ENCODE measurements at places on chromosomes 6 and 20.

DNA sequence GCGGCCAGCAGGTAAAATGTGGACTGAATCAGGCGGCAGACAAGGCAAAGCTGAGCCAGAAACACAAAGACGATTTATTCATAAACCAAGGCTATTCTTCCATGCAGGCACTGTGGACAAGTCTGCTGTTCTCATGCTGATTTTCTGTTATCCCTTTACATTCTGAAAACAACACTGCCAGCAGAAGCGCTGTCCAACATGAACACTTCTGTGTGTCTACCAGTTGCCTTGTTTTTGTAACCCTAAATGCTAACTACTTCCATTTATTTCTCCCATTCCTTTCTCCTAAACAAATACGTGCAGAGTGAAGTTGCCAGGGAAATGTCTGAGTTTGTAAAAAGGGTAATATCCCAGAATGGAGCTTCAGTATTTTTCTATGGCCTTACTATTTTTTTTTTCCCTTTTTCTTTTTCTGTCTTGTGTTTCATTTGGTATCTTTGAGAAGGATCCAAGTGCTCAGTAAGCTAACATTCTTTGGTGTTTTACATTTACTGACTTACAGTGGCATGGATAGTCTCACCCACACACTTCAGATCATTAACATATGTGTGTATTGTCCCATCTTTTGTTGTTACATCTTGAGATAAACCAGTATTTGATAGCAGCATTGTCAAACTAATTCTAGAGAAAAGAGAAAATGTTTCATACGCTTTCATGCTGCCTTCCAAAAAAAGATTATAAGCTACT lies 1308.9 kb upstream of the MAP3K7 start:
- DNase-seq: no peak

DNA sequence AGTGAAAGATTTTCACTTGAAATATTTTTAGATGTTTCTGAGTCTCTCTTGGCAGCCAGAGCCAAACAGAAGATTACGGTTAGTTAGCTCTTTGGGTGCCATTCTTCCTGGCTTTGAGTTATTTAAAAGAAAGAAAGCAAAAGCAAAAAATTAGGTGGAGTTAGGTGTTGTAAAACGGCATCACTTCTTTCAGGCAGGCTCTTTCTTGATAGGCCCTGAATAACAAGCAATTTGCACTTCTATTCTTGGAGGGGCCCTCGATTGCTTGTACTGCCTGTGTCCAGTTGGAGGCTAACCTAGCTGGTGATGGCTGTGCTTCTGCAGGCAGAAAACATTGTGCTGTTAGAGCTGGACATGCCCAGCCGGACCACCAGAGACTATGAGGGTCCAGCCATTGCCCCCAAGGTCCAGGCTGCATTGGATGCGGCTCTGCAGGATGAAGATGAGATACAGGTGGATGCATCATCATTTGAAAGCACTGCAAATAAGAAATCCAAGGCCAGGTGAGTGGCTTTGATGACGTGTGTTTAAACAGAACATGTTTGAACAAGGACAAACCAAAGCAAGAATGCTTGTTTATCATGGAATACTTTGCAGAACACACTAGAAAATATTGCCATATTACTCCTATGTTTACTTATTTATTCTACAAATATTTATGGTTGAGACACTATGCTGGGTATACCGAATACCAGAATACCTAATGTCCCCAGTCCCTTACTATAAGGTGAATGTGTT lies 28.1 kb upstream of the ASXL1 start:
- DNase-seq: no peak

DNA sequence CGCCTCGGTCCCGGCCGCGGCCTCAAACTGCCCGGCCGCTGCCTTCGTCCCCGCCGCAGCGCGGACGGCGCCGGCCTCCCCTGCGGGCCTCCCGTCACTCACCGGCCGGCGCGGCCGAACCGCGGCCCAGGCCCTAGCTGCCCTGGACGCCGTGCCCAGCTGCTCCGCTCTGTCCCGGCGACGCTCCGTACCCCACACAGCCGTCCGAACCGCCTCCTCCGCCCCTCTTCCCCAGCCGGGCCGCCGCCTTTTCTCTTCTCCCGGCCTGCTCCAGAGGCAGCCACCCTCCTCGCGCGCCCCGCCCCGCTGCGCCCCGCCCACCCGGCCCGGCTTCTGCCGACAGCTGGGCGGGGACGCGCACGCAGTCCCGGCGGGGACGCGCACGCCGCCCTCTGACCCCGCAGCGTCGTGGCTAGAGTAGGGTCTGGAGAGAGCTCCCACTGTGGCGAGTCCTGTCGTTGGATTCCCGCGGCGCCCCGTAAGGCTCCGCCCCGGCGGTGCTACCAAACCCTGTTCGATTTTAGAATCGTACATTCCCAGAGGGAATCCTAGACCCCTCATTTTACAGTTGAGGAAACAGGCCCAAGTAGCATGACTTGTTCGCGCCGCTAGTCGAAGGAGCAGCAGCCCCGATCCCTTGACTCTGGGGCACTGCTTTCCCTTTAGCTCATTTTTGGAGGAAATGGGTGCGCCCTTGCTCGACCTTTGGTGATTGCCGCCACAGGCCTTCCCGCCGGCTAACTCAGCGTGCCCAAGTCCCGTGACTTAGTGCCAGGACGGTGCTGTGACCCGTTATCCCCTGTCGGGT lies at the start of gene FBXO30:
FBXO30 (minus strand) TSS at position 295 of the 808 bp plus-strand sequence. CDS start 8,390 bp downstream, outside the sequence.
- DNase-seq: peak; percentile 56

GRCh38 chr6:89313006-89313405 lies 2.1 kb downstream of the GABRR2 start:
- DNase-seq: peak; percentile 69

DNA sequence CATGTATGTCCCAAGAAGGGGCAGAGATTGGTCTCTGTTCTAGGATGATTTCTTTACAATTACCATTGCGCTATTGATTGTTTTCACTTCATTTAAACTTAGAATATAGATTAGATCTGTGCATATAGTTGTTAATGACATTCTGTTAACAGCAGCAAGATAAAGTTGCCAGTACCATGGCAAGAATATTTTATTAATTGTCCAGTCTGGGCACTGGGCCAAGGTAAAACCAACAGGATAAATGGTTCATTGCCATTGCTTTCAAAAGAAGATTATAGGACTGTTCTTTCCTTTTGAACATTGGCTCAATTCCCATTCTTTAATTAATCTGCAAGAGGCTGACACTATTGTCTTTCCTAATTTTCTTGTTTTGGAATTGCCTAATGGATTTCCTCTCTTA lies 592.4 kb downstream of the RFPL4B start:
- DNase-seq: no peak

DNA sequence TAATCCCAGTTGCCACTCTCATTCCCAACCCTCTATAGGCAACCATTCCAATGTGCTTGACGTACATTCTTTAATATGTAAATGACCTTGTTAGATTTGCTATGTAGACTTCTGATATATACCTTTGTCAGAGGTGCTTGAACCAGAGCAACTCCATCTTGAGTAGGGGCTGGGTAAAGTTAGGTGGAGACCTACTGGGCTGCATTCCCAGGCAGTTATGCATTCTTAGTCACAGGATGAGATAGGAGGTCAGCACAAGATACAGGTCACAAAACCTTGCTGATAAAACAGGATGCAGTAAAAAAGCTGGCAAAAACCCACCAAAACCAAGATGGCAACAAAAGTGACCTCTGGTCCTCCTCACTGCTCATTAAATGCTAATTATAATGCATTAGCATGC lies 8.3 kb upstream of the HM13 start:
- no peak for DNase-seq

DNA sequence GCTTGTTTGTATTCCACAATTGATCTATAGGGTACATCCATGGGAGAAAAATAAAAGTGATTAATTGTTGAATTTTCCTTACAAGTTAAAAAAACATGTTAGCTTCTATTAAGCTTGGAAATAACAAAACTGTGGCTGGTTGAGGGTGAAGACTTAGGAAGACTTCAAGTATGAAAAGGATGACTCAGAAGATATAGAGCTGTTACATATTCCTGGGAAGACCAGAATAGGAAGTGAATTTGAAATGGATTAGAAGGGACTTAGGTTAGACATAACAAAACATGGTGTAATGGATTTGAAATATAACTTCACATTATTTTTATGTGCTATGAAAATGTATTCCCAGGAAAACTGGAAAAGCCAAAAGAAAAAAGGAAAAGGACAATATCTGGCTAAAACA lies 732.2 kb downstream of the HDGFL1 start:
- no peak for DNase-seq

DNA sequence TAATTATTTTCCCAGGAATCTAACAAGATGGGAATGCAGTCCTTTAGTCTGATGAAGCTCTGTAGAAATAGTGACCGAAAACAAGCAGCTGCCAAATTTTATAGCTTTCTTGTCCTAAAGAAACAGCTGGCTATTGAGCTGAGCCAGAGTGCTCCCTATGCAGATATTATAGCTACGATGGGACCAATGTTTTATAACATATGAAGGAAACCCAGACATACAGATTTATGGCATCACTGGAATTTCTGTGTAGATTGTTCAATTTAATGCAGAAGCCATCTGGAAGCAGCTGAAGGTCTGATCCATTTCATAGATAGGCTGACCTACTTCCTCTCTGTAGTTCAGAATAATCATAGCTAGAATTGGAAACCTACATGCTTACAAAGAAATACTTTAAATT lies 11.8 kb upstream of the SNPH start:
- DNase-seq: no peak

GRCh38 chr6:24933868-24934401 lies 1.8 kb downstream of the RIPOR2 start:
- DNase-seq: no peak

DNA sequence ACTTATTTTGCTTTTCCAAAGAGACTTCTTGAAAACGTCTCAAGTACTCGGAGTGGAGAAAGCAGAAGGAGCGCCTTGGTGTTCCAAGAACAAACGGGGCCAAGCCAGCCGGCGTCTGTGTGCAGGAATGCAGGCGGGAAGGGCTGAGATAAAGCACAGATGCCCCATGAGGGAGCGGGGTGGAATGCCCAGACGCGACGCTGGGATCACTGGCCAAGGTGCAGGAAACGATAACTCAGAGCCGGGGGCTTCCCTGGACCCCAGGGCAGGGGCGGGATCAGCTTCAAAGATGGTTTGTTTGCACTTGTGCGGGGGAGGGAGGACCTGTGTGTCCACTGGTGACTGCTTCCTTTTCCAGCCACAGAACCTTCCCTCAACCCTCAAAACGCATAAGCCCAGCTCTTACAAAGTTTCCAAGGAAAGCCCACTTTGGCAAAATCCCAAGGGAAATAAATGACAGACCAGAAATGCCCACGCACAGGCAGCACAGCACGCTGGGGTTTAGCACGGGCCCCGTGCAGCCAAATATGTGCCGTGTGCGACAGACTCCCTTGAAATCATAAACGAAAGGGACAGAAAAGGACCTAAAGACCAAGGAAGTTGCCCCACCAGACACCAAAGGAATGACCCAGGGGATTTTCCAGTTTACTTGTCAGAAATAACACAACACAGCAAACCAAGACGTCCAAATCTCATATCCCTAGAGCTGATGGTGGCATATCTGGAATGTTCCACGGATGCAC lies 113.9 kb downstream of the NFATC2 start:
- no peak for DNase-seq

- no peak for DNase-seq
These were observed 460.5 kb upstream of the ARID1B start for GRCh38 chr6:156316583-156317125.

GRCh38 chr20:4905613-4906012 lies 95.7 kb downstream of the SLC23A2 start:
- no peak for DNase-seq

- DNase-seq: no peak
These were observed 65.2 kb downstream of the CDKAL1 start for GRCh38 chr6:20599302-20600051.

DNA sequence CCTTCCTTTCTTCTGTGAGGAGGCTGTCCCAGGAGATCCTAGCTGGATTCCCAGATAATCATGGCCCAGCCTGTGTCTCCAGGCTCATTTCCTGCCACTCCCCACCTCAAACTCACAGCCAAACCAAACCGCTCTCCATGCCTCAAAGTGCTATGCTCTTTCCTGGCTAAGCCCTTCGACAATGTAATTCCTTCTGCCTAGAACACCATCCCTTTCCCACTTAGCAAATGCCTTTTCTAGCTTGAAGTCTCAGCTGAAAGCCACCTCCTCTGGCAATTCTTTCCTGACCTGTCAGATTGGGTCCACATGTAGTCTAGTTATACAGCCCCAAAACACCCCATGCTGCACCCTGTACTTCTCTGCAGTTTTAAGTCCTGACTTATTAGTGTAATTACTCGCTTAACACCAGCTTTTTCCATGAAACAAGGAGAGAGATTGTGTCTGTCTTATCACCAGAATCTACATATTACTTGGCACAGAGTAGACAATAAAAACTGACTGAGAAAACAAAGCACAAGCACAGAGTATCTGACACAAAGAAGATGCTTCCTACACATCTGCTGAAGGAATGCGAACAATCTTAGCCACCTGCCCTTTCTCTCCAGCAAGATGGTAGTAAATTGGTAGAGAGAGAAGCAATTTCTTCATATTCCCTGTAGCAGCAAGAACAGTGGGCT lies 5.4 kb downstream of the TRIM26 start:
- DNase-seq: no peak

- no peak for DNase-seq
These were observed 118.1 kb downstream of the PREX1 start for GRCh38 chr20:48709744-48710143.

GRCh38 chr20:57448764-57449354 lies 57.7 kb downstream of the RBM38 start:
- DNase-seq: no peak

- no peak for DNase-seq
These were observed 24.4 kb upstream of the PRND start for GRCh38 chr20:4697189-4697830.

DNA sequence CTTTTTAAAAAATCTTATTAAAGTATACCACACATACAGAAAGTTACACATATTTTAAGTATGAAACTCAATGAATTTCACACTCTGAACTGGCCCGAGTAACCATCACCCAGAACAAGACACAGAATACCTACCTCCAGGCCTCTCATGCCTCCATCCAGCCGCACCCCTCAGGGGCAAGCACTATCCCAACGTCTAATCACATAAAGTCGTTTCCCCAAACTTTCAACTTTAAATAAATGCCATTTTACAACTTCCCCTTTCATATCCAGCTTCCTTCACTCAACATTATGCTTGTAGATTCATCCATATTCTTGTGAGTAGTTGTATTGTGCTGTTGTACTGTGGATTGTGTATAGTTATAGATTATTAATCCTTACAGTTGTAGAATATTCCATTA lies 539.1 kb downstream of the CD83 start:
- no peak for DNase-seq

- no peak for DNase-seq
These were observed 201.7 kb upstream of the RREB1 start for GRCh38 chr6:6905961-6906518.

- DNase-seq: no peak
These were observed 26.8 kb downstream of the MANBAL start for GRCh38 chr20:37316116-37316774.

- peak; percentile 16 for DNase-seq
These were observed 162.1 kb upstream of the TBX18 start for GRCh38 chr6:84926189-84927155.

- DNase-seq: no peak
These were observed 13.5 kb downstream of the NCOA7 start for GRCh38 chr6:125804264-125804663.

Data from HS-5 (cell line).